ENCODE measurements at places on chromosomes 4 and X.

GRCh38 chr4:122953924-122954323 is 31.5 kb upstream of the NUDT6 start:
- no peak for DNase-seq

GRCh38 chr4:85557016-85557901 is 82.3 kb downstream of the ARHGAP24 start:
- peak; percentile 4 for DNase-seq

DNA sequence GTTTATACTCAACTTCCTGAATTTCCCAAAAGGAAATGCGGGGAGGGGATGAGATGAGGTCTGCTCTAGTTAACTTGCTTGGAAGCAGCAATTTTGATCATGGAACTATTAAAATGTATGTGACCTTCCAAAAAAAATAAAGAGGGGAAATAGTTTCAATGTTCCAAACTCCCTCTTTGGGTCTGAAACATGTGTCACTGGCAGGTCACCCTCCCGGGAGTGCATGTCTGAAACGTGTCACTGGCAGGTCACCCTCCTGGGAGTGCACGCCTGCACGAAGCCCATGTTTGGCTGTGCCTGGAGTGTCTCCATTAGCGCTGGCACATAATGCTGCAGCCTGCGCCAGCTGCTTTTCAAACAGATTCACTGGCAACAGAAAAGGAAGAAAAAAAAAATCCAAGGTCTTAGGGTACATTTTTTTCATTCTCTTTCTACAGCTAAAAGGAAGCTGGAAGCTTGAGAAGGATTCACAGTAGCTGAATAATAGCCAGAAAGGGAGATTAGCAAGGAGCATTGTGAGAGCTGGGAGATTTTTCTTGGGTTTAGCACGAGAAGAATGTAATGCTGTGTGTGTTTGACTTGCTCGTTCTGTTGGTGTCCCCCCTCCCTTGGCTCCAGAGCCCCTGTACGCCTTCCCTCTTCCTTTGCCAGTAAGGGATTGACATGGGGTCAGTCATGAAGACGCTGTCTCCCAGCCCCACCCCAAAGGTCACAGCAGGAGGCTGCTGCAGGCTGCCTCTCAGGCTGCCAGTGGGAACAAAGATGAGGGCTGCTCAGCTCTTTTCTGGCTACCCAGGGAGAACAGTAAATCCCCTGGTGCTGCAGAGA is 39.2 kb upstream of the TLR3 start:
- no peak for DNase-seq

DNA sequence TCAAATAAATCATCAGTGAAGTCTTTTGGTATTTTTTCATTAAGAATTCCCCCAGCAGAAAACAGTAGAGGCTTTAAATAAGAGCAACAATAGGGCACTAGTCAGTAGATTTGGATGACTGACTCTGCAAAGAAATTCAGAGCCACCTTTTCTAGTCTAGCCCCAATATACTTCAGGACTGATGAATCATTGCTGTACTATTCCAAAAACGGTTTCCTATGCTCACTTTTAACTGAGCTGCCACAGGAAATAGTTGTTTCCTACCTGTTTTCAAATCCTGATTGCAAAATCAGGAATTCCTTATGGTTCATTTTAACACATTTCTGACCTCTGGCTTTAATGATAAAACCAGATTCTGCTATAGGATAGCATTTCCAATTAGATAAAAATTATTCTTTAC is 171.6 kb downstream of the NR3C2 start:
- DNase-seq = no peak

DNA sequence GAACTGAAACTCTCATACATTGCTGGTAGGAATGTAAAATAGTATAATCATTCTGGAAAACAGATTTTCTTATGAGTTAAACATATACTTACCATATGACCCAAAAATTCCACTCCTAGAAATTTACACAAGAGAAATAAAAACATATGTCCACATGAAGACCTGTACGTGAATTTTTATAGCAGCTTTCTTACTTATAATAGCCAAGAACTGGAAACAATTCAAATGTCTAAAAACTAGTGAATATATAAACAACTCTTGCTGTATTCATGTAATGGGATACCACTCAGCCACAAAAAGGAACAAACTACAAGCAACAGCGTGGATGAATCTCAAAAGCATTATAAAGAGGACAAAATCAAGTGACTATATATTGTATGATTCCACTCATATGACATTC is 27.5 kb downstream of the TMEM156 start:
- DNase-seq = no peak

- peak; percentile 68 for DNase-seq
Observed at GRCh38 chr4:88378691-88379559, at the start of gene HERC6. HERC6 (plus strand) TSS chr4:88378852; CDS start chr4:88378922, 70 bp downstream.
